ENCODE measurements at places on chromosomes 2 and 18. TPM values are rescaled to one million over a fixed set of nuclear protein-coding genes. Genes with fewer than 3 reads are reported as not detected.

Gene STK11IP
- total RNA-seq = 13.9 TPM

Gene SKOR2
- total RNA-seq = not detected

Gene DIPK1C
- 4.6 TPM for total RNA-seq

Gene UGT1A6
- total RNA-seq = not detected

Gene MROH2A
- not detected for total RNA-seq

Gene TGFA
- 1.0 TPM for total RNA-seq

Gene C2orf80
- total RNA-seq = not detected

Gene SLC8A1
- 999 TPM for total RNA-seq

Gene SSB
- 52.7 TPM for total RNA-seq

Gene DOK6
- 6.3 TPM for total RNA-seq

Gene CYTIP
- total RNA-seq = 1.7 TPM
